ENCODE measurements at places on chromosomes 2 and 18. TPM values are rescaled to one million over a fixed set of nuclear protein-coding genes. Genes with fewer than 3 reads are reported as not detected.

Gene CNTNAP5
- polyA plus RNA-seq: not detected

Gene ANO7
- 0.34 TPM for polyA plus RNA-seq

- DNase-seq: no peak
These were observed 1073.4 kb upstream of the ZEB2 start for GRCh38 chr2:145593280-145593679.

Gene THSD7B
- 0.03 TPM for polyA plus RNA-seq

Gene GMCL1
- 1.3 TPM for polyA plus RNA-seq

DNA sequence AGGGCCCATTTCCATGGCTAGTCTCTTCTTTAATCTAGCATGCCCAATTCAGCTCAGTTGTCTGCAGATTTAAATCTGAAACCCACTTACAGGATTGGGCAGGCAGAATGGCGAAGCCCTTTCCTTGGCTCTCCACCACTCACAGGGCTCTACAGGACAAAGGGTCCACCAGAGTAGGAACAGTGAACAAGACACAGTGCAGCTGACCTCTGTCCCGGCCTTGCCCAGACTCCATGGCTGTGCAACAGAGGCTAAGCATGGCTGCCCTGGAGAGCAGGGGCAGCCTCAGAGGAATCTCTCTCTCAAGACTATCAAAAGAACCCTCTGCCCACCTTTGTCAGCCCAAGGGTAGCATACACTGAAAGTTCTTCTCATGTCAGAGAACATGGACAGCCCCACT lies 9.7 kb upstream of the ATP6V1B1 start:
- DNase-seq: no peak

GRCh38 chr2:219433666-219434467 lies 776 bp upstream of the SPEG start:
- DNase-seq: peak; percentile 65

All from psoas muscle (tissue), 8 donors.